Common myeloid progenitor, CD34-positive (primary cell): ENCODE measurements at places on chromosomes 3 and 15.
A peak's percentile ranks its signal among the peaks of the same experiment; 100 is the strongest.

GRCh38 chr15:49748791-49749190, 127.9 kb downstream of the DTWD1 start:
- no peak for DNase-seq

GRCh38 chr3:188284455-188285212, 130.7 kb downstream of the LPP start:
- DNase-seq = no peak

GRCh38 chr3:106048946-106049481, 180.2 kb upstream of the CBLB start:
- DNase-seq = no peak

DNA sequence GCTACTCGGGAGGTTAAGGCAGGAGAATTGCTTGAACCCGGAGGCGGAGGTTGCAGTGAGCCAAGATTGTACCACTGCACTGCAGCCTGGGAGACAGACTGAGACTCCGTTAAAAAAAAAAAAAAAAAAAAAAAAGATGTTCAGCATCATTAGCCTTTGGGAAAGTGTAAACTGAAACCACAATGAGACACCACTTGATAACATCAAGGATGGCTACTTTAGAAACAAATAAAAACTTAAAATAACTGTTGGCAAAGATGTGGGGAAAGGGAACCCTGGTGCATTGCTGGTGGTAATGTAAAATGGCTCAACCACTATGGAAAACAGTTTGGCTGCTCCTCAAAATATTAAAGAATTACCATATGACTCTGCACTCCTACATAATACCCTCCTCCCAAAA, 1.9 kb downstream of the LEO1 start:
- no peak for DNase-seq

DNA sequence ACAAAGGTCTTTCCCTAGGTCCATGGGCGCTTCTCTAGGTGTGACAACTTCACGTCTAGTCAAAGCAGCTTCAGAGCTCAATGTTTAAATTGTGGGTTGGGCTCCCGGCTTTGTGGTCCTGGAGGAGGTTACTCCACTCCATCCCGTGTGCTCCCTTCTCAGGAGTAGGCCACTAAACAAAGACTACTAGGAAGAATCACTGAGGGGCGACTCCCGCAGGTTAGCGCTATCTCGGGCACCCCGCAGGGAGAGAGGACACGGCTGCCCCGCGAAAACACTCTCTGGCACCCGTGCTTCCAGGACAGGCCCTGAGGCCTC, 500 bp downstream of the PARP6 start:
- no peak for DNase-seq

GRCh38 chr3:94065122-94065521, 2.3 kb downstream of the NSUN3 start:
- DNase-seq = no peak

DNA sequence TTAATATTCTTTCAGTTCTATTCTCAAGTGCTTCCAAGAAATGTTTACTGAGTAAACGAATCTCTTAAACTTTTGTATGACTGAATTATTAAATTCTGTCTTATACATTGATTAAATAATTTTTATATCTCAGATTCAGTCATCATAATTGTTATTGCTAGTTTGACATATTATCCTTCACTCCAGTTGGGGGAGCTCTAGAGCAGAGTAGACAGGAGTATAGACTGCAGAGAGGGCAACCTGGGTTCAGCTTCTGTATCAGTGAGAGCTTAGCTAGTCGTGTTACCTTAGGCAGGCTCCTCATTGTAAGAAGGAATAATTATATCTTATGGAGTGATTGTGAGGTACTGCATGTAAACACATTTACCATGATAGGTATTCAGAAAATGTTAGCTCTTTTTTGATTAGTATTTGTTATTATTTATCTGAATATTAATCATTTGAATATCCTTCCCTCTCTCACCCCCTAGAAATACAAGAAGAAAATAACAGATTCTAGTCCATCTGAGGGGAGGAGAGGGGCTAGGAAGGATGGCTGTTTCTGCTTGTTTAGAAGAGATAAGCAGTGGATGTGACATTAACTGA, 31.0 kb upstream of the ZCWPW2 start:
- peak; percentile 63 for DNase-seq

DNA sequence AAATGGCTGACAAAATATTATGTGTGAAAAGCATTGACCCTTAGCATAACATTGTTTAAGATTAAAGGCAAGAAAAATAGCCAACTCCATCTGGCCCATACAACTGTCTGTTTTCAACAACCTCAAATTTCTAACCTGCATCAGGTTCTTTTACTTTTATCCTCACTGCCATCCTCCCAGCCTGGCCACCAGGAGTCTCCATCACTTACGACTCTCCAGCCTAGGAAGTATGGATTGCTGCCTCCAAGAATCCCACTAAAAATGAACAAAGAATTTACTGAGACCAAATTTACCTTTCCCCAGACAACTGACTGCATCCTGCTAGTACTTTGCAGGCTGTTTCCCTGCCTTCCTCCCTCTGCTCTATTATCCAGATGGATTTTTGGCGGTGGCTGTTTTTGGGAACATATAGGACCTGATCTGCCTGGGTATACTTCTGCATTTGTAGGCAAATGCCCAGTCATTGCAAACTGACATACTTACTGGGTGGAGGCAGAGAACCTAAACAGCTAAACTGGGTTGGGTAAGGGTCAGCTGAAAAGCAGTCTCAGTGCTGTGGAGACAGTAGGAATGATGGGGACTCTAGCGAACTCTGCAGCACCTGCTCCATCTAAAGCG, 144.2 kb downstream of the GHSR start:
- no peak for DNase-seq

GRCh38 chr15:57190208-57190607, 186.1 kb upstream of the CGNL1 start:
- DNase-seq = no peak

DNA sequence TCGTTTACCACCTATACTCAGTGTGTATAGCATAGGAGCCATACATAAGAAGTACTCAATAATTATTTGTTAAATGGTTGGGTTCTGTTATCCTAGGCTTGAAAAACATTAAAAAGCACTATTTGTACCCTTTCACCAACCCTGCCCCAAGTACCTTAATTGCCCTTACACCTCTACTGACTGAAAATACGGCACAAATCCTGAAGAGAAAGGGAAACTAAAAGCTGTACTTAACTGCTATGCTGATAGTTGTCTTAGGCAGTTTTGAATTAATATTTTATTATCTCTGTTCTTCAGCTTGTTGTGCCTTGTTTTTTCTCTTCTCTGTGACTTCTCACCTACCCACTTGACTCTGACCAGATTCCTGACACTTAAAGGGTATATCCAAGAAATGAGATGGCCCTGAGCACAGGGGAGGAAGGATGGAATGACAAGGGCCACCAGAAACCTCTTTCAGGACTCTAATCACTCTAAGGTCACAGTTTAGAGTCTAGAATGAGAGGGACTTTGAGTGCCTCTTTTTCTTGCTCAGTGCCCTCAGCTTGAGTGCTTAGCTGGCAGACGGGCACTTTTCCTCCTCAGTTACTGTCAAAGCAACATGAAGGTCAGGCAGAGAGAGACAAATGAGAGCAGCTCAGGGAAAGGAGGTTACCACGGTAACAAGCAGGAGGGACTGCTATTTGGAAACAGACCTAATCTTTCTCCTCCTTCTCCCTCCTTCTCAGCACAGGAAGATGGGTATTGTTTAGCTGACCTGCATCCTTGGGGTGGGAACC, 136.5 kb downstream of the ZNF609 start:
- peak; percentile 74 for DNase-seq

- peak; percentile 17 for DNase-seq
These were observed 4.3 kb upstream of the CCR4 start for GRCh38 chr3:32946973-32947788.

- no peak for DNase-seq
These were observed 72.9 kb upstream of the NDN start for GRCh38 chr15:23760024-23760423.

DNA sequence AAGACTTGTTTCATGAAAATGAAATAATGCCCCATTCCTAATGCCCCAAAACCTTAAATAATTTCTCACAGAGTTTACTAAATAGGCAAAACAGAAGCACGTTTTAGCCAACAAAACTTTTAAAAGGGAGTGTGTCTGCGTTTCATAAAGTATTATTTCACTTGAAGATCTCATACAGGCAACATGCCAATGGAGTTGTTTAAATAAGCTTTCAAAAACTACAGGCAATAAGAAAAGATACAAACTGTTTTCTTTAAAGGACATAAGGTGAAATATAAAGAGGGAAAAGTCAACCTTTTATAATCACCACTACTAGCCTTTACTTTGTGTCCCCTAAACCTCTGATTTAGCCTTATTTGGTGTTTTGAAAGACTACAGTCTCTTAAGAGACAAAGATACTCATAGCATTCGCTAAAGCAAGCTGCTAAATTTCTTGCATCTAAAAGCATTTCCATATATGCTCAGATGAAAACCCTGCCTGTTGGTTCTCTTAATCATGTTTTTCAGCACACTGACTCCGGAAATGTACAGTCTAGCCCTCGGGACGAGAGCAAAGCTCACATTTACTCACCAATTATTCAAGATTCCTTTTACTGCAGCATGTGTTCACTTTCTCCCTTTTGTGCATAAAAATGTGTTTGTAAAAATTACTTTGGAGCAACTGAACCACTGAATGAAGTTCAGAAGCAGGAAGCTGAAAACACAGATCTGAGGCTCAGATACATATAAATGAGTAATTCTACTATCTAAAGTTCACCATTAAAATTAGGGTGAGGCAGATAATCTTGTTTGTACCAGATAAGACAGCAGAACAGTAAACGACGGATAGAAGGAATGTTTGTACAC, 119.0 kb downstream of the GOLIM4 start:
- no peak for DNase-seq

- no peak for DNase-seq
These were observed 216.3 kb downstream of the LPP start for GRCh38 chr3:188370081-188370830.

- no peak for DNase-seq
These were observed 190.3 kb downstream of the MCTP2 start for GRCh38 chr15:94421706-94422105.

DNA sequence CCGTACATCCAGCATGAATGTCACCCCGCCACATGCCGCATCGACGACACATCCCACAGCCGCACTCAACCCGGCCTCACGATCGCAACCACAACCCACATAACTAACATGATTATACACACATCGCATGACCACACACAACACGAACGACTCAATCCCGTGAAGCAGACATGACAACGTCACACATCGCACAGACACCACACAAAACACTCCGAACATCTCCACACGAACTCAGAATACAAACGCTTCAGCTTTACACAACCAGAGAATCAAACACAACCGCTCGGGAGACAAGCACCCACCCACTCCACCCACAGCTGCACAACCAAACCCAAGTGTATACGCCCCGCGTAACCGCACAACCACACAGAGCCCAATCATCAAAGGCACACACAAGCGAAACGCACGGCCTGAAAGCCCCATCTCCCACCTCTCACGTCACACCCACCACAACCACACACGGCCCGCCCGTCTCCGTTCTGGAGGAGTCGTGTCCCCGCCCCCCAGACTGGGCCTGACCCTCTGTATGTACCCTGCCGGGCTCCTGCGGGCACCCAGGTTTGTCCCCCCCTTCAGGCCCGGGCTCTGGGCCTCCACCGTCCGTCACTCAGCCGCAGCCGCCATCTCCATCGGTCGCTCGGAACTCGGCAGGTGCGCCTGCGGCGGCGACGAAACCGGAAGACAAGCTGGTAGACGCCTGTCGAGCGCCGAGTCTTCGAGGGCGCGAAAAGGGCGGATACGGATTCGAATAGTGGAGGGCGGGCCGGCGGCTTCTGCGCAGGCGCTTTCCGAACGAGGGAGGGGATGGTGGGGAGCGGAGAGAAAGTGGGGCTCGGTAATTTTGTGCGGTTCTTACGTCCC, at the start of gene RBSN:
RBSN (minus strand) TSS at position 646 of the 861 bp plus-strand sequence. CDS start 3,028 bp downstream, outside the sequence.
- DNase-seq = peak; percentile 96

GRCh38 chr15:52407374-52407773, 111.8 kb upstream of the MYO5C start:
- DNase-seq = no peak

DNA sequence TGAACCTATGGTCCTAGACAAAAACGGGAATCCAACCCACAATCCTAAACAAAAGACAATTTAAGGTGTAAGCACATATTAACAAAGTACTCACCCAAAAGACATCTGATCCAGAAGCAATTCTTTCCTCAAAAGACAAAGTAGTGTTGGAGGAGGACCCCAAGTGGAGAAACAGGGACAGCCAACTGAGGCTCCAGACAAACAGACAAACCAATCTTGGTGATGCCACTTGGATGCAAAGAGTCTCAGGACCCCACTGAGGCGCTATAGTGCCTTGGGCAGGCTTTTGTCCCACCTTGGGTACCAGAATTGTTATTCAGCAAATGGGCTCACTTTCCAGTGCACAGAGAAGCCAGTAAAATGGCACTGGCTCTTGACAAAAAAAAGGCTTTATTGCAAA, 613.8 kb downstream of the DIPK2A start:
- no peak for DNase-seq

DNA sequence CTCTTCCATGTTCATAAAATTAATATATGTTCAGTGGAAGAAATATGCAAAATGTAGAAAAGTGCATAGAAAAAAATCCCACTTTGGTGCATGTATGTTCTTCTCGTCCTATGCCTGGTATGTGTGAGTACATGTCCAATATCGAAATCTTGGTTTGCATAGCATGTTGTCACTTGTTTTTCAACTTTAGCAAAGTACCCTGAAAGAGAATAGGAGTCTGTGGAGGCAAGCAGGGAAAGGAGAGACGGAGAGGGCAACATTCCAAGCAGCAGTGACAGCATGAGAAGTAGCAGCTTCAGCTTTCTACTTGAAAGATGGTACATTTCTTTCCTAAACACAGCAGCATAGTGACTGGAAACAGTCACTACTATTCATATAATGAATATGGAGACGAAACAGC, 56.8 kb upstream of the CACNA2D3 start:
- no peak for DNase-seq

GRCh38 chr3:71069797-71070196, 513.7 kb downstream of the FOXP1 start:
- DNase-seq = peak; percentile 76

GRCh38 chr3:52317208-52318000, 1.3 kb downstream of the DNAH1 start:
- DNase-seq = peak; percentile 29

GRCh38 chr15:58017869-58018268, 47.6 kb downstream of the ALDH1A2 start:
- no peak for DNase-seq

GRCh38 chr3:143362115-143362991, 242.8 kb downstream of the CHST2 start:
- peak; percentile 71 for DNase-seq

GRCh38 chr15:81373176-81373575, 837 bp downstream of the TMC3 start:
- DNase-seq = no peak

DNA sequence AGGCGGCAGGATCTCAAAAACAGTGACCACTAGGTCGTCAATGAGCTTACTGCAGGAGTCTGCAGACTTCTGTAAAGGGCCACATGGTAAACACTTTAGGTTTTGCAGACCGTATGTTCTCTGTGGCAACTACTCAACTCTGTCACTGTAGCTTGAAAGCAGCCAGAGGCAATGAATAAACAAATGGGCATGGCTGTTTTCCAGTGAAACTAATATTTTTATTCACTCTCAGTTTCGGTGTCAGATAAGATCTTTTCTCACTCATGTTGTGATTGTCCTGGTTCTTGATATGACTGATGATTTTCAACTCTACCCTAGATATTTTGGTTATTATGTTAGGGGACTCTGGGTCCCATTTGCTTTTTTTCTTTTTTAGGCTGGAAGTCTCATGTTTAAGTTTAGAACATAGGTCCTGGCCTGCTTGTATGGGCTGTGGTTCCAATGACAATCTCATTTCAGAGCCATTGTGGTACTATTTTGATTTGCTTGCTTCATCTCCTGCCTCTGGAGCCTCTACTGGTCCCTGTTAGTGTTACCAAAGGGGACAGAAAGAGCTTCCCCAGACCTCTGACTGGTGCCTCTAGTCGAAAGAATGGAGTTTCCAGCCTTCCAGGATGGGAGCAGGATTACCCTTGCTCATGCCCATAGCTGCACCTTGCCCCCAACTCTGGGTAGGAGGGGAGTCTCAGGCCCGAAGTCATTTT, 222.0 kb downstream of the STT3B start:
- DNase-seq = no peak
